ENCODE measurements at places on chromosomes 1 and 21.

DNA sequence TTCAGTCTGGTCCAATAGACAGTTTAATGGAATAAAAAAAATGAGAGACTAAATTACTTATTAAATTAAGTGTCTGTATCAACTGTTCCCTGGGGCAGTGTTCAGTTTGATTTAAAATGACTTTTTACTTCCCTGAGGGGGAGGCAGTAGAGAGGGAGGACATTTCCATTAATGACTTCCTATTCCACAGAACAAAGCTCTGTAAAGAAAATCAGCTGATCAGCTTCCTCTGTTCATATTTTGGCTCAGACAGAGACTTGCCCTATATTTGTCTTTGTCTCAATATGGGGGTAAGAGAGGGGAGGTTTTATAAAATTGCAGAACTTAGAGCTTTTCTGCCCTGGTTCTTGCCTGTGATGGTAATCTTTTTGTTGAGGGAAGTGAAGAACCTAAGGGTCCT, 8.4 kb downstream of the CFAP126 start:
- no peak for DNase-seq

- no peak for DNase-seq
Measured at GRCh38 chr1:6243993-6244392, at the start of gene HES3. Gene HES3, plus strand, starts transcription at chr1:6244179. Its CDS starts 187 bp downstream, at chr1:6244366.

GRCh38 chr1:228101614-228101993, 1.5 kb downstream of the C1orf35 start:
- no peak for DNase-seq

- DNase-seq: no peak
Measured at GRCh38 chr1:223298701-223299100, 65.3 kb downstream of the SUSD4 start.

DNA sequence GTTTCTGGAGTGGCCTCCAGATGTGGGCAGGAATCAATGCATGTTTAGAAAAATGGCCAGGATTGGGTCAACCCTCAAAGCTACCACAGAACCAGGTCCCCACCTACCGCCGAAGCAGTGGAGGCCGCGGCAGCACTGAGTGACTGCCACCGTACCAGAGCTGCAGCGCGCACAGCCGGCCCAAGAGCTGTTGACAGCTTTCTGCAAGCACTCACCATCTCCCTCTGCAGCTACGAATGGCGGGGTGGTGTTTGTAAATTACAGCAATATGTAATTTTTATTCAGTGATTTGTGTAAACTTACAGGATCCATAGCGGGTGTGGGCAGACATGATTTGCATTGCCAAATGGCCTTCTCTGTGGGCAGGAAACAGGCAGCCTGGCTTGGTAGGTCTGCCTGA, 96.4 kb downstream of the CAMK2N1 start:
- no peak for DNase-seq

GRCh38 chr1:80258659-80259058, 1252.1 kb upstream of the ADGRL4 start:
- no peak for DNase-seq

DNA sequence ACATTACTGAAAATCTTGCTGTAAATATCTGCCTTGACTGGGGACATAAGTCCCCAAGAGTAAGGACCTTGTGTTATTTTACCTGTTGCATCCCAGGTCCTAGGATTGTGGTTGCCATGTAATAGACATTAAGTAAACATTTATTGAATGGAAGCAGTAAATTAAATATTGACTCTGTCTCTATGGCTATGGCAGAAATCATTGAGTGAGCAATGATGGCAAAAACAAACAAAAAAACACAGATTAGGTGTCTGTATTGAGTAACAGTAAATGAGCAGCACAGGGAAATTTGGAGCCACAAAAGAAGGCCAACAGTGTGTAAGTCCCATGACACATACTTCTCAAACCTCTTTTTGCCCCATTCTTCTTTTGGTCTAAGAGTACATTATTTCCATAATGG, 240.4 kb downstream of the NFIA start:
- no peak for DNase-seq

GRCh38 chr1:54653036-54653435, 11.4 kb downstream of the MROH7 start:
- DNase-seq: no peak

GRCh38 chr1:8969937-8970336, 24.3 kb downstream of the CA6 start:
- peak; percentile 59 for DNase-seq

DNA sequence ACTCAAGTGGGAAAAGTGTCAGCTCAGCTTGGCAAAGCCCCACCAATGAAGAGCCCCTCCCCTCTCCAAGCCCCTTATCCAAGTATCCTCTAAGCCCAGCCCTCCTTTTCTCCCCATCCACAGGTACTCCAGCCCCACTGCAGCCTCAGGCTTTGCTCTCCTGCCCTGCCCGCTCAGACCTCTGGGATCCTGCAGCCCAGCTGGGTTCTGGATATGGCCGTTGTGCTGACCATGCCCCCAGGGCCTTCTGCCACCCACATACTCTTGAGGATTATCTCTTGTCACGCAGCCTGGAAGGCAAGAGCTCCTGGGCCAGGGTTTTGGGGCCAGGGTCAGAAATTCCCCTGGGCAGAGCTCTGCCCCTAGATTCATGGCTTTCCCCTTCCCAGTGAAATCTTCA, 4.7 kb downstream of the SHISA4 start:
- DNase-seq: no peak

- no peak for DNase-seq
Measured at GRCh38 chr1:243621973-243622372, 228.1 kb downstream of the AKT3 start.

DNA sequence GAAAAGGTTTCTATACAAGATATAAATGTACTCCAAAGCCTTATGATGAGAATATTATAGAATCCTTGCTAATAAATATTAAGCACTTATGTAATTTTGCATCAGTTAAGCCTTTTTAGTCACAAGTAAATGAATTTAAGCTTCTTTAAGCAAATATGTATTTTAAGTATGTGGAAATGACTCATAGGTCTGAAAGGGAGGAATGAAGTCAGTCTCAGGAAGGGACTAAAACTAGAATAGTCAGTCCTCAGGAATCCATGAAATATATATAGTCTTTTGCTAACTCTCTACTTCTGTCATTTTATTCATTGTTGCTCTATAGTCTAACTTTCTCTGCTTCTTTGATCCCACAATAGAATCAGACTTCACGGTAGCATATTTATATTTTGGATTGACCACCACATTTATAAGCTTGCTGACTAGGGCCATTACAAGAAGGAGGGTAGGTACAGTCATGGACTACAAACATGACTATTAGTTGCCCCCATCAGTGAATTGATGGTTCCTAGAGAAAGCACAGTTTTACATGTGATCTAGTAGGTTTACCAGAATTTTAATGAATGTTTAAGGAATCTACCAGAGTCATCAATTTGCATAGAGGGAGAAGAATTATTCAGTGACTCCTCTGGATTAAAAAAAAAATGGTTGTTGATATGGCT, 20.2 kb upstream of the RABGGTB start:
- DNase-seq: no peak

DNA sequence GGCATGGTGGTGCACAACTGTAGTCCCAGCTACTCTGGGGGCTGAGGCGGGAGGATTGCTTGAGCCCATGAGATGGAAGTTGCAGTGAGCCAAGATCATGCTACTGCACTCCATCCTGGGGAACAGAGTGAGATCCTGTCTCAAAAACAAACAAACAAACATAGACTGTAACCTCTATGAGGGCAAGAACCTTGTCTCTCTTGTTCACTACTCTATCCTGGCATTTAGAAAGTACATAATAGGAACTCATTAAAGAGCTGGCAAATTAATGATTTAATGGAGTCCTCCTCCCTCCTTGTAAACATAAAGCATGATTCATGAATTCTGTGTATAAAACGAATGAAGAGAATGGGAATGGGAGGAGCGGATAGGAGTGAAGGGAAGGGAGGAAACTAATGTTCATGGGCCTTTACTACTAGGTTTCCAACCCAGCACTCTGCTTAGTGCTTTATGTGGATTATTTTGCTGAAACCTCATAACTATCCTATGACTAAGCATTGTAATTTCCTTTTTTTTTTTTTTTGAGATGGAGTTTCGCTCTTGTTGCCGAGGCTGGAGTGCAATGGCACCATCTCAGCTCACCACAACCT, 8.6 kb downstream of the LMOD1 start:
- no peak for DNase-seq

GRCh38 chr1:94892604-94893254, 34.2 kb downstream of the CNN3 start:
- DNase-seq: no peak

GRCh38 chr1:4003846-4004505, 103.9 kb upstream of the C1orf174 start:
- no peak for DNase-seq

- no peak for DNase-seq
Measured at GRCh38 chr1:46205141-46205540, 2.0 kb downstream of the LURAP1 start.

DNA sequence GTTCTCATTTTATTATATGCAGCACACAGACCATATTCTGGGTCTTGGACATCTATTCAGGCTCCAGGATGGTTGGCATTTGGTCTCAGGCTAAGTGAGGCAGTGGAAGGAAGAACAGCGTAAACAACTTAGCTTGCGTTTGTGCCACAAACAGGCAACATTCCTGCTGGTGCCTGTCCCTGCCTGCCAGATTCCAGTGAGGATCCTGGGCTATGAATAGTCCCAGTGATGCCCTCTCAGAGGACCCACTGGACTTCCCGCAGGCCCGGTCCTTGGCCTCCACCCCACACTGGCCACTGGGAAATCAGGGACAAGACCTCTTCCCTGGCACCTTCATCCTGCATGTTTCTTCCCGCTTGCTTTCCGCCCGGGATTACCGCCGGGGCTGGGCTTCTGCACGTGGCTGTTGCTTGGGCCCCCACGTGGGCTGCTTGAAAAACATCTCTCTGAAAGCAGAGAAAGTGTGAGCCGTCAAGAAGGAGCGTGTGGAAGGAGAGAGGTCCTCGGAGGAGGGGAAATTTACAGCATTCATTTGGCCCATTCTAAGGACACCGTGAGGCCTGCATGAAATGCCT, 145.1 kb upstream of the WNT4 start:
- no peak for DNase-seq

DNA sequence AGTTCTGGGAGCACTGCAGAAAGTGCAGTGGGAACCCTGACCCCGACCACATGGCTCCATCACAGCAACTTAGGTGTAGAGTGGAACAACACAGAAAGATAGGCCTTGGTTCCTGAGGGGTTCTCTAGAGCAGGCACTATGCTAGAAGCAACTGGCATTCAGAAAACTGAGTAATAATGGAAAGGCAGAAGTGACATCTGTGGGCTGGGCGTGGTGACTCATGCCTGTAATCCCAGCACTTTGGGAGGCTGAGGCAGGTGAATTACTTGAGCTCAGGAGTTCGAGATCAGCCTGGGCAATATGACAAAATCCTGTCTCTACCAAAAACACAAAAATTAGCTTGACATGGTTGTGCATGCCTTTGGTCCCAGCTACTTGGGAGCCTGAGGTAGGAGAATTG, 5.3 kb downstream of the MRPS15 start:
- DNase-seq: peak; percentile 80

DNA sequence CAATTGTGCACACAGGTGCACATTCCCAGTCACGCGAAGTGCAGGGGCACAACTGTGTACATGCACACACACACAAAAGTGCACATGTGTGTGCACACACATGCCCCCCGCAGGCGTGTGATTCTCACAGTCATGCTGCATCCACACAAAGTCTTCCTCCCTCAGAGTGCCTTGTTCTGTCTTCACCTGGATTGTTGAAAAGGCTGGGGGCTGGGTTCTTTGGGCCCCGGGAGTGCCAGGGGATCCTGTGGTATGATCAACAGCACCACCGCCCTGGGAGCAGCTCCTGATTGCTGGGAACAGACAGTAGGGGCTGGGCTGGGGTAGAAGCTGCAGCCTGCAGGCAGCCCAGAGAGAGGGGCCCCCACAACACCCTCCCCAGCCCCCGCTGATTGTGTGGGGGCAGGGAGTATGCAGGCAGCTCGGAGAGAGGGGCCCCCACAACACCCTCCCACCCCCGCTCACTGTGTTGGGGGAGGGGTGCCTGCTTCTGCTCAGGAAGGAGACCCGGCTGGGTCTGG, 3.4 kb downstream of the COL18A1 start:
- no peak for DNase-seq

- no peak for DNase-seq
Measured at GRCh38 chr1:93013145-93014065, 52.1 kb upstream of the DIPK1A start.

- no peak for DNase-seq
Measured at GRCh38 chr21:44357064-44357837, 3.8 kb downstream of the TRPM2 start.

GRCh38 chr1:36157115-36157903, 1.3 kb downstream of the MAP7D1 start:
- DNase-seq: peak; percentile 30

GRCh38 chr1:2098301-2098698, 48.1 kb downstream of the PRKCZ start:
- no peak for DNase-seq

- DNase-seq: no peak
Measured at GRCh38 chr21:34647555-34647954, 21.2 kb upstream of the CLIC6 start.

DNA sequence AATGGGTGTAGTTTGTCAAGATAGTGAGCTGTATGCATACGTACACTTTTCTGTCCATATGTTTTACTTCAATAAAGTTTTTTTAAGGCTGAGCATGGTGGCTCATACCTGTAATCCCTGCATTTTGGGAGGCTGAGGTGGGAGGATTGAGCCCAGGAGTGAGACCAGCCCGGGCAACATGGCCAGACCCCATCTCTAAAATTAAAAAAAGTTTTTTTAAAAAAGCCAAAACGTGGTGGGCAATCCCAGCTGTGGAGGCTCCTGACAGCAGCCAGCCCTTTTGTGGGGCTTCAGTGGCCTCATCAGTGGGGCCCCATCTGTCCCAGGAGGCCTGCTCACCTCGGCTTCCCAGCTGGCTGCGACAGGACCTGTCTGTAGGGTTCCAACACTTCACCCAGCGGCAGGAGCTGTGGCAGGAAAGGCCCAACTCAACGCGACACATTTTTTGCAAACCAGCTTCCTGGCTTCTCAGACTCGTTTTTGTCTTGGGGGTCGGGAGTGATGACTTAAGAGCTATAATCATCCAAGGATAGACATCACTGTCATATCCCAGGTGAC, 56.9 kb upstream of the LBR start:
- DNase-seq: no peak

DNA sequence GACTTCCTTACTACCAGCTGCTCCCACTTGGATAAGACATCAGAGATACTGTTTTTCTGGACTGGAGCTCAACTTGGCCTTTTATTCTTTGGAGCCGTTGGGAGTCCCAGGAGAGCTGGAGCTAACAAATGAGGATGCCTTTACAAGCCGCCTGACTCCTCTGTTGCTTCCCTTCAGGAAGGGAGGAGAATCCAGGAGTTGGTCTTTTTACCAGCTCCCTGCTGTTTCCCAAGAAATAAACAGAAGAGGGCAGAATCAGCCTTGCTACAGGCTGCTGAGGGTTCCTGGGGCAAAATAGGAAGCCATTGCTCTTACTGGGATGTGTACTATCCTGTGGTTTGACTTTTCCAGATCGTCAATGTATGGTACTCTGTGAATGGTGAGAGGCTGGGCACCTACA, 1.5 kb downstream of the EIF3I start:
- DNase-seq: no peak

GRCh38 chr21:14557413-14557812, 11.3 kb upstream of the SAMSN1 start:
- DNase-seq: no peak

- DNase-seq: peak; percentile 74
Measured at GRCh38 chr1:151539321-151540020, 638 bp upstream of the TUFT1 start.

GRCh38 chr1:208848854-208849253, 604.7 kb upstream of the PLXNA2 start:
- no peak for DNase-seq

- DNase-seq: no peak
Measured at GRCh38 chr21:45993210-45994085, 11.9 kb downstream of the COL6A1 start.

Measured in activated naive CD4-positive, alpha-beta T cell treated with anti-CD3 and anti-CD28 coated beads for 36 hours (primary cell).